HT1080 (cell line): ENCODE measurements at places on chromosomes 16 and 17. TPM values are rescaled to one million over a fixed set of nuclear protein-coding genes. Genes with fewer than 3 reads are reported as not detected.

The ARL17A gene
- total RNA-seq: 1.5 and 2.9 TPM in 2 replicates

The PRAC2 gene
- total RNA-seq: not detected in 2 replicates

The CLDN9 gene
- total RNA-seq: not detected in 2 replicates

The CAVIN1 gene
- 232 and 236 TPM in 2 replicates for total RNA-seq

The SALL1 gene
- total RNA-seq: 4.0 and 6.0 TPM in 2 replicates

The CLDN7 gene
- not detected in 2 replicates for total RNA-seq

The TERF2IP gene
- total RNA-seq: 38.6 and 46.8 TPM in 2 replicates

The BCO1 gene
- not detected in 2 replicates for total RNA-seq

The CCL5 gene
- not detected in 2 replicates for total RNA-seq

The GPR142 gene
- total RNA-seq: not detected in 2 replicates

The VEZF1 gene
- 33.1 and 37.2 TPM in 2 replicates for total RNA-seq

The HSD17B1 gene
- 0.40 and 0.59 TPM in 2 replicates for total RNA-seq

The PITPNM3 gene
- 0.32 and 0.33 TPM in 2 replicates for total RNA-seq

The KRTAP3-1 gene
- not detected in 2 replicates for total RNA-seq

The CORO6 gene
- total RNA-seq: 1.4 and 2.4 TPM in 2 replicates

The MAF gene
- total RNA-seq: not detected in 2 replicates
